ENCODE measurements at places on chromosomes 3 and 15.
A peak's percentile ranks its signal among the peaks of the same experiment; 100 is the strongest.

DNA sequence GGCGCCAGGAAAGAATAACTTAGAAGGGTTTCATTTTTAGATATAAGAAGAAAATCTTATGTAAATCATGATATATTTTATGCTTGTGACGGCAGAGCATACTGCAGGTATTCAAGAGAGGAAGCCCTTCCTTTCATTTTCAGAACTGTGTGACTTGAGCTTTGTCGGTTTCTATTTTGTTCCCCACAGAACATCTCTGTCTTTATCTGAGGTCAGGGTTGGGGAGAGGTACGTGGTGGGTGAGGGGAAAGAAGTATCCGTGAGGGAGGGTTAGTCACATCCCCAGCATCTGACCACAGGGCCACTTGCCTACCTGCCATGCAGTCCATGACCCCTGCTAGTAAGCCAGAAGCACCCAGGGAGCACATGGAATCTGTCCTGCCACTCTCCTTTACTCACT lies 126.5 kb downstream of the DGKG start:
- no peak for DNase-seq

- DNase-seq: no peak
Observed at GRCh38 chr3:186042521-186043202, 66.2 kb downstream of the ETV5 start.

GRCh38 chr3:45582430-45582829 lies 12.1 kb upstream of the LIMD1 start:
- DNase-seq: peak; percentile 40

GRCh38 chr3:129087138-129087702 lies 26.6 kb downstream of the GP9 start:
- peak; percentile 34 for DNase-seq

DNA sequence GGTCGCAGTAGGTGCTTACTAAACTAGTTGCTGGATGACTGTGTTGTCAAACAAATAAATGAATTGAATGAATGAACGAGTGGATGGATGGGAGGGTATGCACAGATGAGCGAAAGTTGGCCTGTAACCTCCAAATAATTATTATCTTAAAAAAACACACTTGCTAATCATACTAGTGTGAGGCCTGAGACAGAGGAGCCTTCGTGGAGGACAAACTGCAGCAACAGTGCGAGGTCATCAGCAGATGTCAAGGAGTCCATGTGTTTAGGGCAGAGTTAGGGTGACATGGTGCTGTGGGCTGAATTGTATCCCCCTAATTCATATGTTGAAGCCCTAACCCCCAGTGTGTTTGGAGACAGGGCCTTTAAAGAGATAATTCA lies 24.4 kb downstream of the CORO2B start:
- no peak for DNase-seq

- no peak for DNase-seq
Observed at GRCh38 chr3:36482256-36482655, 102.0 kb downstream of the STAC start.

GRCh38 chr15:85622221-85622831 lies 172.4 kb downstream of the KLHL25 start:
- DNase-seq: no peak

DNA sequence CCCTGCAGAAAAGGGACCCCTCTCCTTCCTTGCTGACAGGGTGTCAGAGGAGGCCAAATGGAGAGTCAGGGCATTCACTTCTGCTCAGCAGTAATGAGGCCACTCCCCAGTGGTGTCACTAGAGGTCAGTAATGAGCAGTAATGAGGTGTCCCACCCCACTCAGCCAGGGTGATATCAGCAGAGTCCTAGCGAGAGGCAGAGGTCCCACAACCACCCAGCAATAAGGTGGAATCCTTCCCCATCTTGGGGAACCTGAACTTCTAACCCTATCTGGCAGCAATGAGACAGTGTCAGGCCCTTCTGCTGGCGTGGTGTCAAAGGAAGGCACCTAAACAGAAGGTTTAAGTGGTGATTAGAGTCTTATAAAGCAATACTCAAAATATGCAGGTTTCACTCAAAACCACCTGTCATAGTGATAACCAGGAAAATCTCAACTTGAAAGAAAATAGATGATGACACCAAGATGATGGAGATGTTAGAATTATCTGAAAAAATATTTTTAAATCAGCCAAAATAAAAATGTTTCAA lies 12.9 kb downstream of the OCA2 start:
- DNase-seq: peak; percentile 75

GRCh38 chr3:52385157-52385556 lies 59.7 kb downstream of the SEMA3G start:
- peak; percentile 71 for DNase-seq

GRCh38 chr3:166257715-166258114 lies 420.5 kb upstream of the BCHE start:
- DNase-seq: no peak

GRCh38 chr3:193418576-193419373 lies 40.2 kb upstream of the ATP13A5 start:
- DNase-seq: no peak

GRCh38 chr15:73899197-73900094 lies 26.1 kb downstream of the TBC1D21 start:
- no peak for DNase-seq

DNA sequence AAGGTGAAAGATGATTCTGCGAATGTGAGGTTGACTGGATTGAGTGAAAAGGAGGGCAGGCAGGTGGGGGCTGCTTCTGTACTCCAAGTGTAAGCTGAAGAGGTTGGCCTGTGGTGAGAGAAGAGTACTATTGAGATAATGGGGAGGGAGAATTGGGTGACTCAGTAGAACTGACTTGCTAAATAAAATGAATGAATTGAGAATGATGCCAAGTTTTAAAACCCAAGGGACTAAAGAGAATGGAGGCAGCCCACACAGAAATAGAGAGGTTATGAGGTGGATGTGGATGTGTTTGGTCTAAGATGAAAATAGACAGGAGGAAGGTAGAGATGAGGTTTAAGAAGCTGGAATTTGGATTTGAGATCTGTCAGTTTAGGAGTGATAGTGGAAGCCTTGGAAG lies 5.9 kb downstream of the MME start:
- no peak for DNase-seq

DNA sequence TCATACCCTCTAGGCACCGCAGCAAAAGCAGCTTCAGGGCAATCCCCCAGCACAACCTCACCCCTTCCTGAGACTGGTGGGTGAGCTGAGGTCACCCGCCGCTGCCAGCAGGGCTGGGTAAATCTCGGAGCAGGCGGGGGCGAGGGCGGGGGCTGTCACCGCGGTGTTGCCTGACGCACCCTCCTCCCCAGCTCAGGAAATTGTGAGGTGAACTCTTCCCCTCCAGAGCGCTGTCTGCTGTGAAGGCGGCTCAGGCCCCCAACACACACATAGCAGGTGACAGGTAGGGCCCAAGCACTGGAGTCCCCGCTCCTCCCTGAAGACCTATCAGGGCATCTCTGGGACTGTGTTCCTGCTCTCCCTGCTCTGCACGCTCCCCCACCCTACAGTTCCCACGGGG lies 30.2 kb upstream of the FURIN start:
- no peak for DNase-seq

DNA sequence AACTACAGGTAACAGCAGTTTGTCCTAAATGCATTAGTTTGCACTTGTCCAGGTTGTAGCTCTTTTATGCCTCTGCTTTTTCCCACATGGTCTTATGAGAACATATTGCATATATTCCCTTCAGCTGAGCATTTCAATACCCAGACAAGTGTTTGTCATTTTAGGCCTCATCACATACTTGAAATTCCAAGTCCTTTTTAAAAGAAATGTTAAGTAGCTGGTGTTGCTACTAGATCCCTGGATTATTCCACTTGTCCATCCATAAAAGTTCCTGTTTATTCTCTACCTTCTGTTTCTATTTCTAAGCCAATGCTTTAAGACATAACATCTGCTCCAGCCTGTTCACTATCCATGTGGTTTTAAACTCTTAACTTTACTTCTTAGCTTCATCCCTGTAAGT lies 128.4 kb downstream of the NECTIN3 start:
- DNase-seq: no peak

- DNase-seq: no peak
Observed at GRCh38 chr15:23095796-23096195, 40.8 kb downstream of the GOLGA6L1 start.

GRCh38 chr3:194760494-194761137 lies 74.9 kb downstream of the FAM43A start:
- no peak for DNase-seq

- DNase-seq: peak; percentile 44
Observed at GRCh38 chr3:127585163-127585812, 5.2 kb downstream of the TPRA1 start.

DNA sequence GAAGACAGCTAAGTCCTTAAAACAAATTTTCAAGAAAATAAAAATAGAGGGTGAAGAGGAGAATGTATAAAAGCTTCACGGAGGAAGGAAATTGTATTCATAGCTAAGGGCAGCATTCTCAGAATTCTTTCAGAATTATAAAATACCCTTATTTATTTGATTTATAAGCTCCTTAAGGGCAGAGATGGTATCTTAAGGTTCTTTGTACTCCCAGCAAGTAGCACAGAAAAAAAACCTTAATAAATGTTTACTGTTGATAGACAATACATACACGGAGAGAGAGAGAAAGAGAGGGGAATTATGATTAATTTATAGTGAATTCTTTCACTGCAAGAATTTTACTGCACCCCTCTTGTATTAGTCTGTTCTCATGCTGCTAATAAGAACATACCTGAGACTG lies 375.6 kb upstream of the CCDC54 start:
- no peak for DNase-seq

GRCh38 chr3:122299872-122300460 lies 25.1 kb upstream of the CSTA start:
- no peak for DNase-seq

- no peak for DNase-seq
Observed at GRCh38 chr15:49462232-49462844, 39.3 kb downstream of the FGF7 start.

DNA sequence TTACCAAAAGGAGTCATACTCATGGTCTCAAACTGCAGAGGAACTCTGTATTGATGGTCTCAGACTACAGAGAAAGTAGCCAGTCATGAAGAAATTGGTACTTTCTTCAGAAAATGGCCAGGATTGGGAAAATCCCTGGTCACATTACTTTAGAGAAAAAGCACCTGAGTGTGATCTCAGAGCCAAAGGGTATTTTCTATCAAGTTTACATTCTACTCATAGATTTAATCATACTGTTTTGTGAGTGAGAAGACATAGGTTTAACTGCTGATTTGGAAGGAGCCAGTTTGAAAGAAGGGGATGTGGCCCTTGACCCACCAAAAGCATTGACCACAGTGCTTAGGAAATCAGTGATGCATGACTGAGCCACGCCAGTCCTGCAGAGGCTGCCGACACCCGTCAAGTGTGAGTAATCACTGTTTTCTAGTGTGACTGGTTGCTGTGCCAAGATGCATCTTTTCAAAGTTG lies 203.6 kb downstream of the AKAP13 start:
- DNase-seq: no peak

DNA sequence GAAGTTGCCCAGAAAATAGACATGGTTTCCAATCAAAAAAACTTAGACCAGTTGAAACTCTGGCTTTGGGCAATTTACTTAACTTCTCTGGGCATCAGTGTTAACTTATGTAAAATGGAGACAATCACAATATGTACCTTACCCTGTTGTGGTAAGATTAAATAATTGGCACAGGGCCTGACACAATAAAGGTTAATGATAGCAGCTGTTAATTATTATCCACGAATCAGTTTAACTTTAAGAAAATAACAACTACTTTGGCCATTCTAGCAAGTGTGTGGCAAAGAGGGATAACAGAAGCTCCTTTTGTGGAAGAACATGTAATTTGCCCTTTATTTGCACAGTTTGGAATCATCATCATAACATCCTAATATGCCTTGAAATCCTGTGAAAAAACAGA lies 787.6 kb downstream of the FHIT start:
- no peak for DNase-seq

GRCh38 chr3:31533169-31534064 lies 692 bp downstream of the STT3B start:
- DNase-seq: peak; percentile 30

DNA sequence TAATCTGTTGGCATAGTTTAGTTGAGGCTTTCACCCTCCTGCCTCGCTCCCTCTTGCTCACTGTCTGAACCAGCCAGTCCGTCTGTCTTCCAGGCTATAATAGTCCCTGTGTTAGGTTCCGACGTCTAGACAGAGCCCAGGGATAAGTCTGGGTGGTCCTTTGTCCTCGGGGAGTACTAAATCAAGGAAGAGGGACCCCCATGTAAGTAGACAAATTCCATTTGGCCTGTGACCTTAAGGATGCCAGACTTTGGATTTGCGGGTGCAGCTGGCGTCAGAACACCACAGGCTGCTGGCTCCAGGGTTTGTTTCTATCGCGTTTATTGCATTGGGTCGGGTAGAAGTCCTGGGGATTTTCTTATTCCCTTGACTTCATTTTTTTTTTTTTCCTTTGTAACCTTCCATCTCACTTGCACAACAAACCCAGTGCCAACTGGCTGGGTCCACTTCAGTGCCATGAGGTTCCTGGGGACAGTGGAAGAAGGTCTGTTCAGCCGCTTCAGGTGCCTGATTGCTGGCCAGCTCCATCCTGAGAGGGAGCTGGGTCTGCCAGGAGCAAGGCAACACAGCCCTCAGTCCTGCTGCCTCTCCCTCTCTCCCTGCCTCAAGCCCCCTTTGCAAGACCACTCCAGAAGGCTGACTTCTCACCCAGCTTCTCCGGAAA lies 95.4 kb upstream of the KLHL25 start:
- DNase-seq: no peak

DNA sequence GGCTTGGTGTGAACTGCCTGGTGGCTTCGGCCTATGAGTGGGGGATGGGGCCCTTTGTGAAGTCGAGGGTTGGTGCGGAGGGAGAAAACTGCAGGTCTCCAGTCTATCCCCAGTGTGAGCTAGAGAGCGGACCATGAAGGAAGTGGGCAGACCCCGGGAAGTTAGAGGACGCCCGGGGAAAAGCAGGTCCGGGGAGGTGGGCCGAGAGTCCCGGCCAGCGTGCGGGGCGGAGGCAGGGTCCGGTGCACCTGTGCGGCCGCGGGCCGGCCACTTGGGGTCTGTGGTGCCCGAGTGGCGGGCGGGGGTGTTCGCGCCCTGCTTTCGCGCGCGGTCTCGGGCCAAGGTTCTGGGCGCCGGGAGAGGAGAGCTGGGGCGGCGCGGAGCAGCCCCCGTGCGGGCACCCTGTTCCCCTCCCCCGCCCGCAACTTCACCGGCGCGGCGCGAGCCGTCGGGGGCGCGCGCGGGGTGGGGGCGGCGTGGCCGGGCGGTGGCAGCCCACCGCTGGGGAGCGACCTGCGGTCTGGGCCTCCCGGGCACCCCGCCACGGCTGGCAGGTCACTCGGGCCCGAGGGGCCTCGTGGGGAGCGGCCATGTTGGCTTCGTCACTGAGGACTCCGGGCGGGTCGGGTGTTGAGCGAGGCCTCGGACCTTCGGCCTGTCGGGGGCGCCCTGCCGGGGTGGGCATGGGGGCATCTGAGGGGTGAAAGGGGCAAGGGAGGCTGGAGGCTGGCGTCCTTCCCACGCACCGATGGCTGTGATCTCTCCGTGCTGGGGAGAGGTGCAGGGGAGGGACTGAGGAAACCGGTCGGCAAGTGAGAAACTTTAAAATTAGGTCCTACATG lies 4.8 kb downstream of the UBE2E1 start:
- DNase-seq: peak; percentile 70

- no peak for DNase-seq
Observed at GRCh38 chr3:54345847-54346375, 223.6 kb downstream of the CACNA2D3 start.
